ENCODE measurements at places on chromosomes 11 and 22.

DNA sequence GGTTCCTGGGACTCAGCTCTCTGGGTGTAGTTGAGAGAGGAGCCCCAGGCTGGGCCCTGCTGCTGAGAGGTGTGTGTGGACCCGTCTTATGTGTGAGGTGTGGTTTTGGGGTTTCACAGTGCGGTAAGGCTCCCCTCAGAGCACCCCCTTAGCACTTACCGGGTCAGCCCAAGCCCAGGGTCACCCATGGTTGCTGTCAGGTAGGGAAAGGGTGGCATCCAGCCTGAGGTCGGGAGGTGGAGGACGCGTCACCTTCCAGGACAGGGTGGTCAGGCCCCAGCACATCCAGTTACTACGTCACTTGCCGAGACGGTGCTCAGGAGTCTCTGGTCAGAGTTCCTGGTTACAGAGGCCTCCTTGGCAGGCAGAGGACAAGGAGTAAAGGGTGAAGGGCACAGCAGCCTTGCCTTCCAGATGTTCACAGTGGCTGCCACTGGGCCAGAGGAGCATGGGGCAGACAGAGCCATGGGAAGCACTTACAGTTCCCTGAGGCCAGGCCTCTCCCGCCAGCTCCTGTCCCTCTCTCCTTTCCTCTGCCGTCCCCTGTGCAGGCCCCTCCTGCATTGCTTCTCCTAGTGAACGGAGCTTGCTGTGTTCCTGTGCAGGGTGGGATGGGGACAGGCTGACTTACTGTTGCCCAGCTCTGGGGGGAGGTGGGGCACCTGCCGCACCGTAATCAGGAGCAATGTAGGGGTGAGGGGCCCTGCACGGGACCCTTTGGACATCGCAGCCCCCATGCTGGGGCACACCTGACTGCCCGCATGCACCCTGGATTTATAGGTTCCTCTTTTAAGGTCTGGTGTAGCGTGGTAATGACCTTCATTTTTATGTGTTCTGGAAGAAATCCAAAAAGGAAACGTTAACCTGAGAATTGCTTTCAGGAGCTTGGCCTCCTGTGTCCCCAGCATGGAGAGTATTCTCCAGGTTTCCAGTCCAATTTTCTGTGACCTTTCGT, 285.9 kb downstream of the TBC1D22A start:
- no peak for DNase-seq

GRCh38 chr22:47309476-47309875, 547.0 kb downstream of the TBC1D22A start:
- DNase-seq, result no peak

GRCh38 chr11:61158691-61159381, 2.4 kb downstream of the VPS37C start:
- no peak for DNase-seq

- DNase-seq, result no peak
These were observed 162.7 kb downstream of the HIPK3 start for GRCh38 chr11:33419924-33420323.

DNA sequence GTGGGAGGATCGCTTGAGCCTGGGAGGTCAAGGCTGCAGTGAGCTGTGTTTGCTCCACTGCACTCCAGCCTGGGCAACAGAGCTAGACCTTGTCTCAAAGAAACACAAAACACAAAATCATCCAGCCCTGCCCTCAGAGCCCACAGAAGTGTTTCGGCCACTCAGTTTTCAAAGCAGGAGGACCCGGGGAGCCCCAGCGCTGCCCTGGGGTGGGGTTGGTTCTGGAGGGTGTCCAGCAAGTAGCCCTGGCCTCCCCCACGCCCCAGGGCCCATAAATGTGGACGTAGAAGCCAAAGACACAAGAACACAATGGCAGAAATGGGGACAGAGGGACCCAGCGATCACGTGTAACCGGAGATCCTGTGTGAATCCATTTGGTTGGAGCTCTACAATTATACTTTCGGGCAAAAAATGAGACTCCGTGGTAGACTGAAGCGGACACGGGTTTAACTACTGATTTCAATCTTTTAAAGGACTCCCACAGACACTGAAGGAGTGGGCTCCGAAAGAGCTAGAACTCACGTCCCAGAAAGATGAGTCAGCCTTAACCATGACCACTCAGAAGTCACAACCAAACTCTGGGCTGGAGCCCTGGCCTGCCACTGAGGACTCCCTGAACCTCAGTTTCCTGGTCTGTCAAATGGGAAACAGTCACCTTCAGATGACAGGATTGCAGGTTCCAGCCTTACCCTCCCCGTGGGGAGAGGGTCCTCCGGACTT, 9.0 kb upstream of the CYTH4 start:
- no peak for DNase-seq

- DNase-seq, result no peak
These were observed 32.1 kb downstream of the FAM168A start for GRCh38 chr11:73565804-73566203.

DNA sequence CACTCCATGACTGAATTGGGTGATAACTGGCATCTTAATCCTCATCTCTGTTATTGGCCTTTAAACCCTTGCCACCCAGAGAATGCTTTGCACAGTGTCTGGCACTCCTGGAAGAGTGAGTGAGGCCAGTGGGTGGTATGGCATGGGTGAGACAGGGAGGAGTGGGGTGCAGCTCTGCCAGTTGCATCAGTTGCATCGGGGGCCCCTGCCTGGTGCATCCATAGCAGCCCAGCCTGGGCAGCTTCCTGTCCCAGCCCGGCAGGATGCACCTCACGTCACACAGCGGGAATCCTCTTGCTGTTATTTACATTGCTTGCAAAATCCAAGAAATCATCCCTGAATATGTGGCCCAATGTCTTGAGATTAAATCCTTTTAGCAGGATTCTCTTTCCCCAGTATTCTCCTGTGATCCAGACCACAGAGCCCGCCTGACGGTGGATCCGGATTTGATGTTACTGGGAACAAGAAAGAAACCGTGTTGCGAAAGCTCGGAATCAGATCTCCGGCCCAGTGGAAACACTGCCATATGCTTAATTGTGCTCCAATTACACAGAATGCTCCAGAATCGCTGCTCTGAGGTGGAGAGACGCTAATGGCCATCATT, 37.6 kb upstream of the MN1 start:
- DNase-seq, result no peak

GRCh38 chr11:84396521-84396920, 1110.4 kb upstream of the CCDC90B start:
- no peak for DNase-seq

- no peak for DNase-seq
These were observed 24.9 kb downstream of the COMMD9 start for GRCh38 chr11:36264011-36264972.

- no peak for DNase-seq
These were observed 8.5 kb upstream of the SCYL1 start for GRCh38 chr11:65516135-65516968.

DNA sequence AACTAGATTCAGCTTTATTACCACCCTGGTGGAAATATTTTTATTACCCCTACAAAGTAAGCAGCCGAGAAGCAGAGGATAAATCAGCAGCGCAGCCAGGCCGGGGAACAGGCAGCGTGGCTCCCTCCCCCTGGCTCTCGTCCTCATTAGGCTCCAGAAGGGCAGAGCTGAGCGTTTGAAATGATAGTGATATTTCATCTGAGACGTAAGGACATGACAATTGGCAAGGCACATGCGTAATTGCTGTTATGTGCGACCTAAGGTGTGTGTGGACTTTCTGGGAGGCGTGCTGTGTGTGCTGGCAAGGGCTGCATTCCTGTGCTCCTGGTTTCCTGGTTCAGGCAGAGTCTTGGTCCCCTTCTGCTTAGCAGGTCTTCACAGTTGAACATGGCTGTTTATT, 247.8 kb downstream of the TBC1D22A start:
- no peak for DNase-seq
